ENCODE measurements at places on chromosomes 12 and 14.
A peak's percentile ranks its signal among the peaks of the same experiment; 100 is the strongest.

DNA sequence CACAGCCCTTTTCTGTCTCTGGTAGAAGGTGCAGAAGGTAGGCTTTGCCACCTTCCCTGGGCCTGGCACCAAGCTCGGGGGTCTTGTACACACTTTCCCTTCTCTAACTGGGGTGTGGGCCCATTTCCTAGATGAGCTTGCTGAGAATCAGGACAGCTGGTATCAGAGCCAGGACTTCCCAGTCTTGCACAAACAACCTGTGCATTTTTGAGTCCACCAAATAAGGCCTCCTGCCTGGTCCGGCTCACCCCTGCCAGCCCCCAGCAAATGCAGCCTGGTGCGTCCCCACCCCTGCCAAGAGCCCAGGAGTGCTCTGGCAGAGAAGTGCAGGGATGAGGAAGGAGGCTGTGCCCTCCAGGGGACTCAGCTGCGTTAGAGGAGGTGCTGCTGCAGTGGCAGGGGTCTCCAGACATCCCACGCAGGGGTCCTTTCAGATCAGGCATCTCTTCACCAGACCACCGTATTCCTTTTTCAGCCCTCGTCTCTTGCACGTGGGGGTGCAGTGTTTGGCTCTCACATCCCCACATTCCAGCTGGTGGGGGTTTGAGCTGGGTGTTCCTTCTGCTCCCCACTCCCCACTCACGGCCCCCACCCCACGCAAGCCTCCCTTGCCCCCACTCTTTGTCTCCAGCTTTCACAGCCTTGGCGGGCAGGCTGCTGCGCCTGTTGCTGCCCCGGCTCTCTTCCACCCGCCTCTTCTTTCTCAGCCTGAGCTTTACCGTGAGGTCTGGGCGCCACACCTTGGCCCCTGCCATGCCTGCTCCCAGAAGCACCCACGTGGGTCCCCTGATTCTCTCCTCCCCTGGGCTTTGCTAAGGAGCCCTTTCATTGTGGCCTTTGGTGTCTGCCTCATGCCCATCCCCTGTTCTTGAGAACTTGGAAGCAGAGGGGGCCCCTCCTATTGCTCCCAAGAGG, 32.3 kb downstream of the MEG3 start:
- H3K4me1 ChIP-seq, result no peaks in the 10 kb centered on the region
- no peak for DNase-seq
- H3K27me3 ChIP-seq, result no peaks in the 10 kb centered on the region
- no peak overlapping the region for H3K4me3 ChIP-seq
- no peaks in the 10 kb centered on the region for H3K36me3 ChIP-seq

DNA sequence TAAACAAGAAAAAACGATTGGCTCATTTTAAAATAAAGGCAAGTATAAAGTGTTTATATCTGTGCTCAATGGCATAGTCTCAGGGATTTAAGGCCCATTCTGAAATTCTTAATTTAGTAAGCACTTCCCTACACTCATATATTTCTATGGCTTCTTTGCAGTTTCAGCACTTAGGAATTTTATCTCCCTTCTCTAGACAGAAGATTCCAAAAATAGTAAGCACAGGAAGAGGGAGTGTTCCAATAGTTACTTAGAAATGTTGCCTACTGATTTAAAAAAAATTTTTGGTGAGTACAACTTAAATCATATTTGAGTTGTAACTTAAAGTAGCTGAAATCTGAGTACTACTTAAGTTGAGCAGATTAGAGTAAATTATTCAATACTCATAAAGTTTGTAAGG, 19.8 kb downstream of the INSM2 start:
- no peaks in the 10 kb centered on the region for H3K4me1 ChIP-seq
- H3K27me3 ChIP-seq, result no peaks in the 10 kb centered on the region
- no peak overlapping the region for H3K4me3 ChIP-seq
- no peak for DNase-seq
- H3K27ac ChIP-seq, result no peak overlapping the region

- peak overlapping the region; percentile 84 for H3K27ac ChIP-seq
- H3K36me3 ChIP-seq, result no peaks in the 10 kb centered on the region
- H3K27me3 ChIP-seq, result no peaks in the 10 kb centered on the region
- H3K4me1 ChIP-seq, result peaks cover 33% of the 10 kb centered on the region
Observed at GRCh38 chr14:68979722-68980451, 785 bp upstream of the ACTN1 start.

- no peak overlapping the region for H3K4me3 ChIP-seq
- H3K4me1 ChIP-seq, result peaks cover 10% of the 10 kb centered on the region
- no peaks in the 10 kb centered on the region for H3K27me3 ChIP-seq
- H3K27ac ChIP-seq, result peak overlapping the region; percentile 30
Observed at GRCh38 chr12:124621296-124621660, 53.9 kb upstream of the NCOR2 start.

GRCh38 chr12:32257695-32258496, 141.5 kb upstream of the FGD4 start:
- H3K4me3 ChIP-seq, result no peak overlapping the region
- H3K36me3 ChIP-seq, result no peaks in the 10 kb centered on the region
- DNase-seq, result no peak
- H3K27me3 ChIP-seq, result no peaks in the 10 kb centered on the region
- H3K4me1 ChIP-seq, result peaks cover 7% of the 10 kb centered on the region
- H3K27ac ChIP-seq, result no peak overlapping the region

GRCh38 chr12:119157978-119158377, 20.8 kb upstream of the HSPB8 start:
- H3K36me3 ChIP-seq, result no peaks in the 10 kb centered on the region
- DNase-seq, result no peak
- peaks cover 10% of the 10 kb centered on the region for H3K4me1 ChIP-seq

DNA sequence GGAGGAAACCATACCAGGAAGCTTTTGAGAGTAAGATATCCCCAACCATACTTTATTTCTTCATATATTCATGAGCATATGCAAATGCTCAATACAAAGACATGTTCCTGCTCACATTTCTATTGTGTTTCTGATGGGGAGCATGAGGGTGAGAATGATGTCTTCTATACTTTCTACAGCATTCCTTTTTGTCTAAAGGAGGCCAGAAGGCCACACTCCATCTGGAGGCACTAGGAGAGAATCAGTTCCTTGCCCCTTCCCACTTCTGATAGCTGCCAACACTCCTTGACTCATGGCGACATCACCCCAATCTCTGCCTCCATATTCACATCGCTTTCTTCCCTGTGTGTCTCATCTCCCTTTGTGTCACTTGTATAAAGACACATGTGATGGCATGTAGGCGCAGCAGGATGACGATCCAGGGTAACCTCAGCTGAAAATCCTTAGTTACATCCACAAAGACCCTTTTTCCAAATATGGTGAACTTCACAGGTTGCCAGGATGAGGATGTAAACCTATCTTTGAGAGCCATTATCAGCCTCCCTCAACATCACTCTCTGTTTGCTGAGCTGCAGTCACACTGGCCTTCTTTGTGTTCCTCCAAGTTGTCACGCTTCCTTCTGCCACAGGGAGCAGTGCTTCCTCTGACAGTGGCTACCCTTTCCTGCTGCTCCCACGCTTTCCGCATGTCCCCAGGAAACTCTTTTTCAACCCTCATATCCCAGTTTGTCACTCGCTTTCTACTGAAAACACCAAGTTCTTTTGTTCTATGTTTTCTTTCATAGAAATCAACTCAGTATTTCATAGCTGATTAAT, 96.9 kb downstream of the STXBP6 start:
- no peak overlapping the region for H3K4me3 ChIP-seq
- DNase-seq, result peak; percentile 55
- no peaks in the 10 kb centered on the region for H3K27me3 ChIP-seq
- no peak overlapping the region for H3K27ac ChIP-seq
- H3K36me3 ChIP-seq, result no peaks in the 10 kb centered on the region
- peaks cover 22% of the 10 kb centered on the region for H3K4me1 ChIP-seq

DNA sequence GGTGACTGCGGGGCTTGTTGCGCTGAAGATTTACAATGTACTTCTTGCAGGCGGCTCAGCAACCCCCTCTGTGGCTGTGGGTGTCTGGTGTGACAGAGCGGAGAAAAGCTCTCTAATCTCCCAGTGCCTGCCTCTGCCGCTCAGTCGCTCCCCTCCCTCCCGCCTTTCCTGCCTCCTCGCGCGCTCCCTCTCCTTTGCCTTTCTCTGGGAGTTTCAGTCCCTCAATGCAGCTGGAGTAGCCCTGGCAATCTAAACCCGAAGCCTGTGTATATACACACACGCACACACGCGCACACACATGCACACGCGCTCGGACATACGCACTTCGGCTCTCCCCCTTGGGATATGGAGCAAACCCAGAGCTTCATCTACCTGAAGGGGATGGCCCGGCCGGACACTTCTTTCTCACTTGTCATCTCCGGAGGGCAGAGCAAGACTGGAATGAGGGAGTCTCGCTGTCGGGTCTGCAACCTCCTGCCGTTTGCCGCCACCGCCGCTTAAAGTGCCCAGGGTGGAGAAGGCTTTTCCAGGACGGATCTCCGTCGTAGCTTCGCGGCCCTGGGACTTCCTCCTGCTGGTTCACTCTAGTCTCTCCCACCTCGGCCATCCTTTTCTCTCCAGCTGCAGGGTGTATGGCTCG, 599 bp upstream of the TRHDE start:
- no peak overlapping the region for H3K27ac ChIP-seq
- no peaks in the 10 kb centered on the region for H3K36me3 ChIP-seq
- DNase-seq, result no peak
- H3K4me3 ChIP-seq, result no peak overlapping the region

- H3K27me3 ChIP-seq, result no peaks in the 10 kb centered on the region
- DNase-seq, result no peak
Observed at GRCh38 chr14:74574706-74575105, 37.3 kb downstream of the LTBP2 start.

DNA sequence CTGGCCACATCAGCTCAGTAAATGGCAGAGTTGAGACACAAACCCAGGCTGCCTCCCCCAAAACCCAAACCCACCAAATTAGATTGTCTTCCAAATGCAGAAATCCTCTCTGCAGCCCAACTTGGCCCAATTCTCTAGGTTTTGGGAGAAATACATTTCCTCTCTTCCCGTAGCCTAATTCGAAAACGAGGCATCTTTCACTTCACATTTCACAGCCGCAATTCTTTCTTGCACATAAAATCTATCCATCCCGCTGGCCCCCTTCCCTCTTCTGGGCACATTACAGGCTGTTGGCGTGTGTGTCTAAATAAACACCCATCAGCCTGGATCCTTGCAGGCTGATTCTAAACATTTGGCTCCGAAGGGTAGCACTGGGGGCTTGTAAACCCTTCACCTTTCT, 83.8 kb upstream of the VRK1 start:
- no peak overlapping the region for H3K4me3 ChIP-seq
- H3K36me3 ChIP-seq, result no peaks in the 10 kb centered on the region
- no peaks in the 10 kb centered on the region for H3K27me3 ChIP-seq
- DNase-seq, result no peak
- no peak overlapping the region for H3K27ac ChIP-seq

GRCh38 chr14:103593577-103593976, 30.8 kb downstream of the COA8 start:
- DNase-seq, result no peak
- H3K4me1 ChIP-seq, result no peaks in the 10 kb centered on the region
- no peak overlapping the region for H3K27ac ChIP-seq
- H3K36me3 ChIP-seq, result no peaks in the 10 kb centered on the region
- H3K4me3 ChIP-seq, result no peak overlapping the region
- H3K27me3 ChIP-seq, result no peaks in the 10 kb centered on the region

GRCh38 chr14:99476864-99477263, 3.8 kb downstream of the SETD3 start:
- H3K36me3 ChIP-seq, result no peaks in the 10 kb centered on the region
- no peak for DNase-seq
- no peak overlapping the region for H3K4me3 ChIP-seq
- no peak overlapping the region for H3K27ac ChIP-seq

DNA sequence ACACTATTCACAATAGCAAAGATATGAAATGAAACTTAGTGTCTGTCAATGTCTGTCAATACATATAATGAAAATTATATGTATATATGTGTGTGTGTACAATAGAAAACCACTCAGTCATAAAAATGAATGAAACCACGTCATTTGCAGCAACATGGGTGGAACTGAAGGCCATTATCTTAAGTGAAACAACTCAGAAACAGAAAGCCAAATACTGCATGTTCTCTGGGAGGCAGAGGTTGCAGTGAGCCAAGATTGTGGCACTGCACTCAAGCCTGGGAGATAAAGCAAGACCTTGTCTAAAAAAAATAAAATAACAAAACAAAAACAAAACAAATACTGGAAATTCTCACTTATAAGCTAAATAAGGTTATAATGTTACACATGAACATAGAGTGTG, 16.7 kb upstream of the E2F7 start:
- no peaks in the 10 kb centered on the region for H3K27me3 ChIP-seq
- no peaks in the 10 kb centered on the region for H3K36me3 ChIP-seq
- no peak for DNase-seq
- H3K4me3 ChIP-seq, result no peak overlapping the region
- no peaks in the 10 kb centered on the region for H3K4me1 ChIP-seq

- peak overlapping the region; percentile 79 for H3K27ac ChIP-seq
- H3K4me3 ChIP-seq, result no peak overlapping the region
- peak; percentile 59 for DNase-seq
- peaks cover 5% of the 10 kb centered on the region for H3K36me3 ChIP-seq
Observed at GRCh38 chr14:39025810-39026627, 77.0 kb downstream of the SEC23A start.

GRCh38 chr14:72420749-72421474, 473.0 kb downstream of the DPF3 start:
- peak; percentile 69 for DNase-seq
- H3K27ac ChIP-seq, result no peak overlapping the region
- no peaks in the 10 kb centered on the region for H3K27me3 ChIP-seq
- no peaks in the 10 kb centered on the region for H3K4me1 ChIP-seq
- H3K4me3 ChIP-seq, result no peak overlapping the region

DNA sequence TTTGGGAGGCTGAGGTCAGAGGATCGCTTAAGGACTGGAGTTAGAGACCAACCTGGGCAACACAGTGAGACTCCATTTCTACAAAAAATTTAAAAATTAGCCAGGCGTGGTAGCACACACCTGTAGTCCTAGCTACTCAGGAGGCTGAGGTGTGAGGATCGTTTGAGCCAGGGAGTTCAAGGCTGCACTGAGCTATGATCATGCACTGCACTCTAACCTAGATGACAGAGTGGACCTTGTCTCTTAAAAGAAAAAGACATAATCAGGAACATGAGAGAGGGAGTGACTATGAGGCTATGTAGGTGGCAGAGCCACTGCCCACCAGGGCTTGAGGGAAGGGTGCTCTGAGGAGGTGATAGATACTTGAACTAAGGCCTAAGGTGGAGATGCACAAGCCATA, 49.2 kb upstream of the PLXNC1 start:
- H3K36me3 ChIP-seq, result no peaks in the 10 kb centered on the region
- no peak for DNase-seq
- H3K4me3 ChIP-seq, result no peak overlapping the region
- peaks cover 28% of the 10 kb centered on the region for H3K4me1 ChIP-seq
- H3K27me3 ChIP-seq, result no peaks in the 10 kb centered on the region
- H3K27ac ChIP-seq, result no peak overlapping the region

DNA sequence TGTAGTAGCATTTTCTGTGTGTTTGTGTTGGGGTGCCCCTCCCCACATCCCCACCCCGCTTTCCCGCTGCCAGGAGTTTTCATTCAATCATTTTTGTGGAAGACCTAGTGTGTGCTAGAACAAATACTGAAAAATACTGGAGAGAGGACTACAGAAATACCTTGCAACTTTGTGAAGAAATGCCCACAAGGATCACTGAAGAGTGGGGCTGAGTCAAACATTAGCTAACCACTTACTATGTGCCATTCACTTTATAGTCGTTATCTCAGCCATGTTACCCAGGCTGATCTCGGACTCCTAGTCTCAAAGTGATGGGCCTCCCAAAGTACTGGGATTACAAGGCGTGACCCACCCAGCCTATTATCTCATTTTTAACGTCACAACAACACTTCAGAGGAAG, 559 bp upstream of the LMBR1L start:
- DNase-seq, result no peak
- peak overlapping the region; percentile 89 for H3K27ac ChIP-seq
- H3K36me3 ChIP-seq, result no peaks in the 10 kb centered on the region
- H3K4me1 ChIP-seq, result peaks cover 14% of the 10 kb centered on the region
- peak overlapping the region; percentile 35 for H3K4me3 ChIP-seq
- no peaks in the 10 kb centered on the region for H3K27me3 ChIP-seq
